ENCODE measurements at places on chromosomes 1 and 21.

DNA sequence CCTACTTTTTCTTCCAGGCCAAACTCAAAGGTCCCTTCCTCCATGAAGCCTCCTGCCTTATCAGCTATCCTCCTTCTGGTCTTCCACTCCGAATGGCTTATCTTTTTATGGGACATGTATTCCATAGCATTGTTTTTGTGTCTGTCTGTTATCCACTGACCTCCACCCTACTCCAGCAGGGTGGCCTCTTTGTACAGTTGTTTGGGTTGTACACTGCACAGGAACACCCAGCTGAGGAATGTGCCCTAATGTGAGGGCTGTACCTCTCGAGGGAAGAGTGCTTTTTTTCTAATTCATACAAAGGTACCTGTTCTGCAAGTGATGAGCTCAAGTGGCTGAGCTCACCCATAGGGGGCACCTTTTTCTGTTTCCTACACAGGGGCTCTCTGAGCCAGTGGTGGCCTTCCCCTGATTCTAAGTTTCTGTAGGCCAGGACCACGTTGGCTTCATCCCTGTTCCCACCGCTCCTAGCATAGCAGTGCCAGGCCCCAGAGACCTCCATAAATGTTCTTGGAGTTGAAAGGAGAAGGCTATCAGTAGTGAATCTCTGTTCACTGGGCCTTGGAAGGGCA lies 108.2 kb downstream of the FOXD2 start:
- no peak for DNase-seq

DNA sequence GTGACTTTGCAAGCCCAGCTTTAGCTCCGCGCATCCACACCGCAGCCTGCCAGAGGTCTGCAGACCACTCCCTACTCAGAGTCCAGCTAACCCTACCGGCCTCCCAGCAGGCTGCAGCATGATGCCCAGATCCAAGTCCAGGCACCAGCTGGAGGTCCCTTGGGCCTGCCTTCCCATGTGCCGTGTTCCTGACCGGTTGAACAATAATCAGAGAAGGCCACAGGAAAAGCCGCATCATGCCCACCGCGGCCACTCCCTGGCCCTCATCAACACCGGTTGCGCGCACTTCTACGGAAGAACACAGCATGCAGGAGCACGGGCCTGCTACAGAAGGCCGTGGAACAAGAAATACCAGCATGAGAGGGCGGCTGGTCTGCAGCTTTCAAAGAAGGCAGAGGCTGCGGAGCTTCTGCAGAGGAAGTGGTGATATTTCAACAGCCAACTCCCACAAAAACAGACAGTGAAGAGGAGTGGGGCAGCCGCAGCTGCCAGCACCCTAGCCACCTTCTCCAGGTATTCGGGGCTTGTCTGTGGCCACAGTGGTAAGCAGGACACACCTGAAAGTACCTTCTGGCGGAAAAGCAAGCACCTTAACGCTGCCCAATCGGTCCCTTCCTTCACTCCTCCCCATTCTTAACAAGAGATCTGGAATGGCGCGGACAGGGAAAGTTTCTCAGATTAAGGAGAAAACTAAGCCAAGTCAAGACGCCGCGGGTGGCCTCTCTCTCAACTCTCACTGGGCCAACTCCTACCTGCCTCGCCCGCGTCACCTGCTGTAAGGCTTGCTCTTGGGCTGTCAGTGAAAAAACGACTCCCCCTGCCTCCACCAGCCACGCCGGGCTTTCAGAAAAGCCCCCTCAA lies 1.5 kb downstream of the PGBD5 start:
- DNase-seq: peak; percentile 35

DNA sequence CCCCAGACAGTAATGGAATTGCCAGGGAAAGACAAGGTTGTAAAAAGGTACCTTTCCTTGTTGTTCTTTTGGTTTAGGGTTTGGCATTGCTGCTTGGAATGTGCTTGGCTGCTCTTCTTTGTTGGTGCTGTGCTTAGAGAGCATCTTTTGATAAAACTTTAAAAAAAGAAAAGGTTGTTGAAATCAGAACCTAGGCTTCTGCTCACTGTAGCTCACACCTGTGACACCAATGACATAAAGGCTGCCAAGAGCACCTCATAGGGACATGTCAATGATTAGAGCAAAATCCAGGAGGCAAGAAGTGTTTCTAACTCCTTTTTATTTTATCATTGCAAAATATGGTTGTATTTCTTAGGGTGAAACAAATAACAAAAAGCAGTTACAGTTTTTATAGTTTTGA lies 28.9 kb downstream of the CLEC20A start:
- no peak for DNase-seq

- peak; percentile 5 for DNase-seq
These were observed 244.7 kb downstream of the SIPA1L2 start for GRCh38 chr1:232385221-232385620.

- DNase-seq: no peak
These were observed 30.9 kb upstream of the RAP1GAP start for GRCh38 chr1:21700094-21700493.

DNA sequence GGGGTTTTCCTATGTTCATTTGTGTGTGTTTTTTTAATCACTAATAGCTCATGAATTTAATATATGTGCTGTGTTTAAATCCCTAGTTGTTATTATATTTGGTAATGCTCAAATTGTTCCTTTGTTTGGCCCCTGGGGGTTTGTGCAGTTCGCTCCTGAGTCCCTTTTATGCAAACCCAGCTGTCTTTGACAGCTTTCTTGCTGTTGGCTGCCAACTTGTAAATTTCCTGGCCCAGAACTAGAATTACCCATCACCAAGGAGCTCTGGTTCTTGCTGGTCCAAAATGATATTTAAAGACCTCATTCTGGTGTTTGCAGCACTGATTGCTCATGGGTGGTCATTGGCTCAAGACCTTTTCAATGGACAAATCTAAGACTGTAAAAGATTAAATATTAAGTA lies 39.6 kb upstream of the PGBD5 start:
- DNase-seq: no peak

DNA sequence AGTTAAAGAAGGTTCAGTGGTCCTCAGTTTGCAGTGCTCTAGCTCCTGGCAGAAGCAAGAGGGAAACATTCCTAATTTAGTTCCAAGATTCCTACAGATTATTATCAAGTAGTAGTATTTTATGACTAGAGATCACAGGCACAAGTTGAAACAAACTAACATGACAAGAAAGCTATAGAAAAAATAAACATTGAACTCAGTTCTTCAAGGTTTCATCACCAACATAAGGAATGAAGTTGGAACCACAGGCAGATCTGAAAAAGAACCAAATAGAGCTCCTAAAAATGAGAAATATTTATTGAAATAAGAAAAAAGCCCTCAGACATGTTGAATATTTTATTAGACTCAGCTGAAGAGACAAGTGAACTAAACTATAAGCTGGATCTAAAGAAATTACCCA lies 40.6 kb downstream of the PDC start:
- DNase-seq: no peak

- no peak for DNase-seq
These were observed 9.4 kb upstream of the SAMD11 start for GRCh38 chr1:914131-914890.

DNA sequence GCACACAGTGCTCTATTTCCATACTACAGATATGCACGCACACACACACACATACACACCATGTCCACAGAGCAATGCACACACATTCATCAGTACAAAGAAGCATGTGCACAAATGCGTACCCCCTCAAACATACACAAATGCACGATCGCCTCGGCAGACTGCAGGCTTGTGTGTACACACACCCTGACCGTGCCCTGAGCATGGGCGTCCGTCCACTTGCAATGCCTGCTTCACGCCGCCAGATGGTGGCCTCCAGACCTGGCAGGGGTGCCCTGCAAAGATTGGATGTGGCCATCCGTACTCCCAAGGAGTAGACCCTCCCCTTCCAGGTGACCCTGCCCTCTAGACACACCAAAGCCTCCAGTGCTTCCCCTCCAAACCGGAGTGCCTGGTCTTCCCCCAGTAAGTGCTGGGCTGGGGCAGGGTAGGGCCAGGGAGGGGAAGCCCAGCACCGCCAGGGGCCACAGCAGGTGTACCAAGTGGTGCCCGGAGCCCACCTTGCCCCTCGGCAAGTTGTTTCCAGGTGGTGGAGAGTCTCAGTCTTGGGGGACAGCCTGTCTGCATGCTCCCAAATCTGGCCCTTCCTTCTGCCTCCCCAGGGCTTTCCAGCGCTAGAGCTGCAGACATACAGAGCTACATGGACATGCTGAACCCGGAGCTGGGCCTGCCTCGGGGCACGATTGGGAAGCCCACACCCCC lies 20.6 kb downstream of the ESPN start:
- peak; percentile 46 for DNase-seq

GRCh38 chr1:218917656-218918055 lies 256.0 kb upstream of the LYPLAL1 start:
- DNase-seq: no peak

GRCh38 chr1:163399976-163400601 lies 78.3 kb downstream of the NUF2 start:
- no peak for DNase-seq

- DNase-seq: peak; percentile 56
These were observed 1.1 kb downstream of the TOR1AIP1 start for GRCh38 chr1:179883040-179883744.

DNA sequence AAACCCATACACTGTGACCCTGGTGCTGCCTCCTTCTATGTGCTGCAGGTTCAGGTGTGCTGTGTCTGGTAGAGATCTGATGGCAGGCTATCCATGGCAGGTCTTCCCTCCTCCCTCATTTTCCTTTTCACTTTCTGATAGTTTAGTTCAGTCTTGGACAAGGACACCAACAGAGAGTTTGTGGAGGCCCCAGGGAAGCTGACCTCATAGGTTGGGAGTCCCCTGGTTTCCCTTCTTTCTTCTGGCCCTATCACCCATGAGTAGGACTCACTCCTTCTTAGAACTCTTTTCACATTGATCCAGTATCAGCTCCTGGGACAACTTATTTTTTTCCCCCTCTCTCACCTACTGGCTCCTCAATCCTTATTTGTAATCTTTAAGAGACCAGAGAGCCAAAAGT lies 8.3 kb downstream of the GRHL3 start:
- no peak for DNase-seq

- DNase-seq: peak; percentile 59
These were observed 82.0 kb downstream of the TGFBR3 start for GRCh38 chr1:91803847-91804545.

DNA sequence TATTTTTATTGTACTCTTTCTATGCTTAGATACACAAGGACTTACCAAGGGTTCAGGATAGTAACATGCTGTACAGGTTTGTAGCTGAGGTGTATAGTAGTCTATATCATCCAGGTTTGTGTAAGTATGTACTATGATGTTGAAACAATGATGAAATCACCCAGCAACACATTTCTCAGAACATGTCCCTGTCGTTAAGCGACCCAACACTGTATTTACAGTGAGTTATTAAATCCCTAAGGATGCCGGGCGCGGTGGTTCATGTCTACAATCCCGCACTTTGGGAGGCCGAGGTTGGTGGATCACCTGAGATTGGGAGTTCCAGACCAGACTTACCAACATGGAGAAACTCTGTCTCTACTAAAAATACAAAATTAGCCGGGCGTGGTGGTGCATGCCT lies 21.6 kb upstream of the RCOR3 start:
- no peak for DNase-seq

GRCh38 chr1:113777561-113777960 lies 18.3 kb upstream of the PHTF1 start:
- DNase-seq: no peak

- no peak for DNase-seq
These were observed 58.2 kb downstream of the DUSP10 start for GRCh38 chr1:221683681-221684080.

GRCh38 chr21:39637971-39638240 lies 25.2 kb downstream of the B3GALT5 start:
- DNase-seq: no peak

DNA sequence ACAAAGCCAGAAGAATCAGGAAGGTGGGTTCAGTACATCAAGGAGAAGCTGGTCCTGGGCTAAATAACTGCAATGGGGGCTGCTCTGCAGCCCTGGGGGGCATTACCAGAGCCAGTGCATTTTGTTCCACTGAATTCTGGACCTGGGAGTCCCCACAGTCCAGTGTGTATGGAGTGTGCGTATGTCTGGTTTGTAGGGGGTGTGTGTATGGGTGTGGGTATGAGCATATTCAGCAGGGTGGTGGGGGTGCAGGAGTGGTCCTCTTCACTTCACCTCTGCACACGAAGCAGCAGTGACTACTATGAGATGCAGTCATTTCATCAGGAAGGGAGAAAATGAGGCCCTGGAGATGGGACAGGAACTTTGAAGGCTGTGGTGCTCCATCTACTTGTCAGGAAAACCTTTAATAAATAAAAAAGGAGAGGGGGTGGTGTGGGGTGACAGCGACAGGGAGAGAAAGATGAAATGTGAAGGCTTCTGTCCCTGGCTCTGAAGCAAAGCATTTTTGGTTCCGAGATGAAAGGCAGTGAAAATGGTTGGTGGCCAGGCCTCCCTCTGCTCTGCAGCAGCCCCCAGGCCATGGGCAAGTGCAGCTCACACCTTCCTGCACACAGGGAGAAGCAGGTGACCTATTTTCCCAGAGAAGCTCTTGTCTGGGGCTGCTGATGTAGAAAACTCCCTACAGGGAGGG lies 121.5 kb upstream of the CACHD1 start:
- no peak for DNase-seq
